T-helper 22 cell (primary cell): ENCODE measurements at places on chromosomes 2 and 18.

DNA sequence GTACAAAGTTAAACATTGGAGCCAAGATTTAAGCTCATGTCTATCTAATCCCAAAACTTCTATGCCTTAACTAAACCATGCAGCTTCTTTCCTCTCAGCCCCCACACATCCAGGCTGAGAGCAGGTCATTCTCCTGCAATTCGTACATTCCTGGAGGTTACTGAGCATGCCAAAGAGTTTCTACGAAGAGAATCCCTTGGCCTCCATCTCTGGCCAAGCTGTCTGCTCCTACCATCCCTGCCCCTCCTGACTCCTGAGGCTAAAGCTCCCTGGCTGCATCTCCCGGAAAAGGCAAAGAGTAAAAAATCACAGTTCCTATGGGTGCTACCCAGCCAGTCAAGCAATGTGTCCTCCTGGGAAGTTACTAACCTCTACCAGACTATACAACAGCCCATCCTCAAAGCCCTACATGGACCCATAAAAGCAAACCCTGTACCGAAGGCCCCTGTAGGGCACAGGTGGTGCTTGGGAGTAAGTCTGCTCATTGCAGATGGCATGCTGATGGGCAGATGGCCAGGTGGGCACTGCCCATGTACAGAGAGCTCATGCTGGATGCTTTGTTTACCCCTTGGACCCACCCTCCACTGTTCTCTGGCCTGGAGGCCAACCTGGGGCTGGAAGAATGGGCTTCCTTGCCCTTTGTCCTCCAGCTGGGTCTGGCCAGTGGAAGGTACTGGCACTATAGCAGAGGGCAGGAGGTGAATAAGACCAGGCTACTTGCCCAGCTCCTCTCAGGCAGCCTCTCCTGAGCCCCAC, 99.5 kb downstream of the TTC32 start:
- no peak for DNase-seq

GRCh38 chr18:51028201-51028805, 1.7 kb upstream of the SMAD4 start:
- DNase-seq = no peak

DNA sequence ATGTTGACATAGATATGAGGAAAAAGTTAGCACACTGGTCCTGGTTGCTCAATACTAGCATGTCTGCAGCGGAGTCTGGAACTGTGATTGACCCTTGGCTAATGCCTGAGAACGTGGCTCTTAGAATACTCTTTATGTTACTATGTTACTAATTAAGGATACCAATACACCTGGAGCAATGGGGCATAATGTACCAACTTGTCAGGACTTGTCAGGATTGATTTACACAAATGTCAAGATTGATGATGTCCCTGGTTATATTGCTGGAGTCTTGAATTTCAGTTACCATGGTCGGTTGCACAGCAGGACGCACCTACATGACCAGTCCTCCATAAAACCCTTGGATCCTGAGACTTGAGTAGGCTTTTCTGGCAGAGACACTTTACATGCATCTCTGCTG, 810.9 kb downstream of the CPS1 start:
- no peak for DNase-seq

DNA sequence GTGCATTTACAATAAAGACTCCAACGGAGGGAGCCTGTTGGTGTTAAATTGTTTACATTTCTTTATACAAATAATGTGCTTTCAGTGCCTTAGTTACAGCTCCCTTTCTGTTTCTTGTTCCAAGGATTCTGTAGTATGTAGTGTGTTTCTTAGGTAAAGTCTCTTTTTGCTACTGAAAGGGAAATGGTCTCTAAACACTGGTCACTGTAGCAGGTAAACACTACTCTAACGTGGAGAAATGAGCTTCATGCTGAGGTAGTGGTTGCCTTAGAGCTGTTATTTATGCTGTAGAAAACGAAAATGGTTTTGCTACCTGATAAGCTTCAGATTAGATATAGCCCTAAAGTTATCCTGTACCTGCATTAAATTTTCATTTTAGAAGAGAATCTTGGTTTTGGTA, 163.6 kb downstream of the CAPN13 start:
- no peak for DNase-seq

GRCh38 chr2:13106302-13106701, 389.6 kb downstream of the TRIB2 start:
- no peak for DNase-seq

DNA sequence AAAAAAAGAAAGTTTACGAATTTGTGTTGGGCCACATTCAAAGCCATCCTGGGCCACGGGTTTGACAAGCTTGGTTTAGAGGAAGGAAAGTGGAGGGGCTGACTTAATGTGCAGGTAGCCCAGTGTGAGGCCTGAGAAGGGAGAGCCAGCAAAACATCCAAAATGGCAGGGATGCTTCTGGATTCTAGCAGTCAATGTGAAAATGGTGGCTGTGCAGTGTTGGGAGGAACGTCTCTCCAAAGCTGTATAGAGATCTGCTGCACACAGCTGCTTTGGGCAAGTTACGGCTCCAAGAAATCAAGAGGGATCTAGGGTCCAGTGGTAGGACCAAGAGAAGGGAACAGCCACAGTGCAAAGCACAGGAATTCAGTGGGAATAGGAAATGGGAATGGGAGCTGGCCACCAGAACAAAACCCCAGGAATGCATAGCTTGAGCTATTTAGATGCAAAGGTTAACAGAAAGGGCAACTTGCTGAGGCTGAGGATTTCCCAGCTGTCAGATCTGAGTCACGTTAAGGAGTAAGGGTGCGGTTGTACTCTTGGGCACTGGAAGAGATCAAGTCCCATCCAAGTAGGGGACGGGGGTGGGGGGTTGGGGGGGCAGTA, 70.6 kb downstream of the B3GNT2 start:
- DNase-seq = no peak

GRCh38 chr2:178870703-178871102, 63.5 kb upstream of the TTN start:
- DNase-seq = no peak

GRCh38 chr2:172437419-172438341, 10.3 kb downstream of the ITGA6 start:
- no peak for DNase-seq

DNA sequence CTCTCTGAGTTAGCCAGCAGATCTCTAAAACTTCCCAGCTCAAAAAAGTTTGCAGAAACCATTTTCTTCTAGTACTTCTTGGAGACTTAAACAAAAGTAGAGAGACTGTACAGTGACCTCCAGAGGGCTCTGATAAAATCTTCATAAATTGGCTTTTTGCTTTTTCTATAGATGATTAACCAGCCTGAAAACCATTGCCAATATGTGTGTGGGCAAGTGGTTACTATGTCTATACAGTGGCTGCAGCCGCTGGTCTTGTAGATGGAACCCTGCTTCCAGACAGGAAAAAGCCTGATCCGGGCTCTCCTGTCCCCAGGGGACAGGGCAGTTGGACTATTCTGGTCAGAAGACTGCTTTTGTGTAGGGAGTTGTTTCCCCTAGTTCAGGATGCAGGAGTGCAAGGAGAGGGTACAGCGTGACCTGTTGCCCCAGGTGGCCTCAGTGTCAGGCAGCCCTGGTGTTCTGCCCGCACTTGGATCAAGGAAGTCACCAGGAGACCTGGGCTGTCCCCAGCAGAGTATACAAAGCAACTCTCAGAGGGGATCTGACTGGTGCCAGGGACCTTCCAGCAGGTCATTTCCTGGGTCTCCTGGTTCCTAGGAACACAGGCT, 7.3 kb upstream of the PTPRM start:
- no peak for DNase-seq

GRCh38 chr2:45825001-45825651, 173.7 kb downstream of the PRKCE start:
- DNase-seq = no peak

- no peak for DNase-seq
Measured at GRCh38 chr18:62717169-62717924, 2.0 kb downstream of the PHLPP1 start.

DNA sequence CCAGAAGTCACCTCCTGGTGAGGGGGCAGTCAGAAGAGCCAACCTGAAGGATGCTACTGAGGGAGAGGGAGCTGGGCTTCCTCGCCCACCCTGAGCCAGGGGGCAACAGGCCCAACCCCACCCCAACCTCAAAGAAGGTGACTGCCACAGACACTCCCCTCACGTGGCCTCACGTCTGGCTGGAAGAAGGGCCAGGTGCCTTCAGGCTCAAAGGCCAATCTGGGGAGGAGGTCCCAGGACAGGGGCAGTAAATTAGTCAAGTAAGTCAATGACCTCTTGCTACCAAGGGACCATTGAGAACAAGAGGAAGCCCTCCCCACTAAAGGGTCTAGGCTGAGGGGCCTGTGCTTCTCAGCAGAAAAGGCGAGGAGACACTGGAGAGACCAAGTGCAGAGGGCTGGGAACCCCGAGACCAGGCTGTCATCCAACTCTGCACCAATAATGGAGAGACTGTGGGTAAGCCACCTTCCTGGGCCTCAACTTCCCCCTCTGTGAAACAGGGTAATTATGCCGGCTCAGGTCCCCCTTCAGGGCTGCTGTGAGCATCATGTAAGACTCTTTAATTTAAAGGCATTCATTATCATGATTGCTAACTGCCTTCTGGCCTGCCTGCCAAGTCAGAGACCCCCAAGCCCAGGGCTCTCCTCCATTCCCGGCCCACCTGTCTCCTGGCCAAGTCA, 20.2 kb upstream of the TNS1 start:
- DNase-seq = no peak

DNA sequence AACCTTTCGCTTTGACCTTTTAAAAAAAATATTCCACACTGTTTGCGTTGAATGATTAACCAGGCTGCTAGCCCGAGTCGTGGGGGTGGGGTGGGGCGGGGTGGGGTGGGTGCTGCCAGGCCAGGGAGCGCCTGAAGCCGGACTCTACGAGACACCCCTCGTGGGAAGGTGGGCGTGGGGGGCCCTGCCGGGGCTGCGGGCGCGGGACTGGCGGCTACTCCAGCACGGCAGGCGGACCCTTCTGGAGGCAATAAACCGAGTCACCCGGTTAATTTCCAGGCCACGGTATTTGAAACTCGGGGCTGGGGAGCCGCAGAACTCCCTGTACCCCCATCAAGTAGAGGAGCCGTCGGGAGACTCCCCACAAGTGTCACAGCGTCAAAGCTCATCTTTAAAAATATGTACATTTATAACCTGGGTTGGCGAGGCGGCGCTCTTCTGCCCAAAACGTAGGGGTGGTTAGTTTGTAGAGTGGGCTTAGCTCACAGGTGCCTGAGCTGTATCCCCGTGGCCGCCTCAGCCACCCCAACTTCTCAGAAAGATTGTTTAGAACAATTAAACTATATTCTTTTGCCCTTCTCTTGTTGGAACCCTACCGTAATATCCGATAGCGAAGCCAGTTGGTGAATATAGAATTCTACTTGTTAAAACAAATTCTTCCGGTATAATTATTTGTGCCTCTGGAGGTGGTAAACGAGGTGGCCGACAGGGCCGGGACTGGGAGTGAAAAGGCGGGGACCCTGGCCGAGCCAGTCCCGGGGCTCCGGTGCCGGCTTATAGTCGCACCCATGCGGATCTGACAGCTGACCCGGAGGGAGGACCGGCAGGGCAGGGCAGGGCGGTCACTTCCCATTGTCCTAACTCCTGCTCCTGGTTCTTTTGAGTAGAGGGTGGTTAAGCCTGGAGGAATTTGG, 1.4 kb downstream of the B3GNT2 start:
- peak; percentile 8 for DNase-seq

DNA sequence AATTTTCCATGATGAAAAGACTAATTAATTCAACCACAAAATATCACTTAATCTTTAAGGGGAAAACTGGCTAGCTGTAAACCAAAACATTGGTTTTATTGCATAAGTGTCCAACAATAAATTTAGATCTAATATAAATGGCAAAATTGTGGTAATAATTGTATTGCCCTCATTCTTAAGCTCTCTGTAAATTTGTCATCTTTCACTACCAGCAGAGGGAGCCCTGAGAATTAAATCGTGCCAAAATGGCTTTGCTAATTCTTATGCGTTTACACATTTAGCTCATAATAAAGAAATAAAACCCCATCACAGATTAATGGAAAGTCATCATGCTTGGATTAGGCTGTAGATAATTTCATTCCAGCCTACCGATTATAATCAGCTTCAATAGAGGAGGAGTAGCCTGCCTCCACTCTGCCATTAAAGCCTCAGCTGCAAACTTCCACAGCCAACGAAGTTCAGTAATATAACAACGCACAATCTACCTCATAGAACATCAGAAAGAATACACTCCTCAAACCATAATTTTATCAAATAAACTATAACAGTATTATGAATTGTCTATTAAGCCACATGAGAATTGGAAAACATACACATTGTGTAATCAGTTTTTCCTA, 70.0 kb upstream of the ATP5MC3 start:
- DNase-seq = no peak

DNA sequence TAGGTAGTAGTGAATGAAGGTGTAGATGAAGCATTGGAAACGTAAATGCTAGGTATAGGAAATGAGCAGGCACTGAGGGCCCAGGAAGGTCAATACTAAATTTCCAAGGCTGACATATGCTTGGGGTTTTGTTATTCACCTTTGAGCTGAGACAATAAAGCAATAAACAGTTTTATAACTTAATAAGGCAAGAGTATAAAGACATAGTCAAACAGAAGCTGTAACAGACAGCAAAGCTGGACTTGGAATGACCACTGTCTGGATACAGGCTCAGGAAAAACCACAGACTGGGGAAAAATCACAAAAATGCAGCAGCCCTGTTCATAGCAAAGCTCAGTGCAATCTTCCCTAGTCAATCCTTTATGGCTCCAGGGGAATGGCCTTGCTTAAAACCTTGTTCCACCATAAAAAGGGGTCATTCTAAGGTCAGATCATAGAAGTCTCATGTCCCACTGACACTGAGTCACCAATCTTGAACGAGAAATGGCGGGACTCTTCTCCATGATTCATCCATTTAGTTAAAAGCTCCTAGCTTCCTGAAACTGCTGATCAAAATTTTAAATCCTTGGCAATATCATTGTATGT, 493.3 kb downstream of the CMPK2 start:
- no peak for DNase-seq

GRCh38 chr2:75204833-75205232, 5.5 kb upstream of the TACR1 start:
- DNase-seq = no peak

DNA sequence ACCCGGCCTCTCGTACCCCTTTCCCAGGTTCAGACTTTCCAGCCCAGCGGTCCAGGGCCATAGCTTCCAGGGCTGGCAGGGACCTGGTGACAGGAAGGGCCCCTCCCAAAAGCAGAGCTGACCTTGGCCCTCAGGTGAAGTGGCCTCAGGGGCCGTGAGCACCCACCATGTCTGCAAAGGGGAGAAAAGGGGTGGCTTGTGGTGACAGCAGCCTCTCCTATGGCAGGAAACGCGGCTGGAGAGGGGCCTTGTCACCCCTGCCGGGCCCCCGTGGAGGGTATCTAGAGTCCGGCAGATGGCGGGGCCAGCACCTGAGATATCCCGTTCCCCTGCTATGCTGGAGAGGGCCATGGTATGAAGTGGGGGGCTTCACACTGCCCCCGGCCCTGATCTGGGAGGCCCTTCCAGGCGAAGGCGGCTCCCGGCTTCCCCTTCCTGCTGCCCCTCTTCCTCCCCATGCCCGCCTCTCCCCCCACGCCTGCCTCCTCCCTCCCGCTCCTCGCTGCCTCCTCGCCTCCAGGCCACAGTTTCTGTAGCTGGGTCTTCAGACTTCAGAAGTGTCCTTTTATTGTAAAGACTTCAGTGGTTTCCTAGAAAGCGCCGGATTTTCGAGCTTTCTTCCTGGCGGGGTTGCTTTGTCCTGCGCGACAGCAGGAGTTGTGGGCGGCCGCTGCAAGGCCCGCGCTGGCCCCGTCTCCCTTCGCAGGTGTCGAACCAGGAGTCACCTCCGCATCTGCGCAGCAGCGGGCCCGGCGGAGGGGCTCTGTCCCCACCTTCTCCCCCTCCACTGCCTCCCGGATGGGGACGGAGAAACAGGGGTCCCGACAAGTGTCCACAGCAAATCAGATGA, 240.5 kb upstream of the MYT1L start:
- no peak for DNase-seq
